ENCODE measurements at places on chromosomes 11 and 22.

DNA sequence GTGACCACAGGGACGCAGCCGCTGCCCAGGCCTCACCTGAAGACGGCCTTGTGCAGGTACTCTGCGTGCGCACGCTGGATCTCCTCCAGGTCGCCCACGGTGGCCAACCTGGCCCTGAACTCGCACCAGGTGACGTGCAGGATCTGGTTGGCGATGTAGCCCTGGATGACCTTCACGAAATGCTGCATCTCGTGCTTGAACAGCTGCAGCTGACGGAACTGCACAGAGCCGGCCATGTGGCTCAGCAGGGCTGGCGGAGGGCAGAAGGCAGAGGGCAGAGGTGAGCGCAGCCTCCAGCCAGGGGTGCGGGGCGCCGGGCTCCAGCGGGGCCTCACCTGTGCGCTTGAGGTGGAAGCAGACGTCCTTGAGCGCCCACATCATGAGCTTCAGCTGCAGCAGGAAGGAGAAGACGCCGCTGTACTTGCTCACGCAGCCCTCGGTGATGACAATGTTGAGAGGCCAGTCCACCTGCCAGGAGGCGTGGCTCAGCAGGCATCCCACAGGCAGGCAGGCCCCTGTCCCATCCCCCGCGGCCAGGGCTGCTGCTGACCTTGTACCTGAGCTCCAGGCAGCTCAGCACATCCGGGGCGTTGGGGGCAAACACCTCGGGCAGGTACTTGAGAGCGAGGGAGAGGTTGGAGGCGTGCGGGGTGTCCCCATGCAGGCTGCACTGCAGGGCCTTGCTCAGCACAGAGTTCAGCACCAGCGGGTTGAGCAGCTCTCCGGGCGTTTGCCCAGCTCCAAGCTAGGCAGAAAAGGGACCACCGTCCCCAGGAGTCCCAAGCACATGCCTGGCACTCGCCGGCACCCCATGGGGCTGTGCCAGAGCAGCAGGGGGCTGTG, 17.6 kb downstream of the SELENOO start:
- peak; percentile 0 for DNase-seq

DNA sequence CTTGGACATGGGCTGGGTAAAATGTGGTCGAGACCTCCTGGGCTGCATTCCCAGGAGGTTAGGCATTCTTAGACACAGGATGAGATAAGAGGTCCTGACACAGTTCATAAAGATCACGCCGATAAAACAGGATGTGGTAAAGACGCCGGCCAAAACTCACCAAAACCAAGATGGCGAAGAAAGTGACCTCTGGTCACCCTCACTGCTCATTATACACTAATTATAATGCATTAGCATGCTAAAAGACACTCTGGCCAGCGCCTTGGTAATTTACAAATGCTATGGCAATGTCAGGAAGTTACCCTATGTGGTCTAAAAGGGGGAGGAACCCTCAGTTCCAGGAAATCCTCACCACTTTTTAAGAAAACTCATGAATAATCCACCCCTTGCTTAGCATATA, 983.3 kb downstream of the OPCML start:
- no peak for DNase-seq

GRCh38 chr11:75149766-75150465, 991 bp upstream of the SLCO2B1 start:
- DNase-seq = no peak

DNA sequence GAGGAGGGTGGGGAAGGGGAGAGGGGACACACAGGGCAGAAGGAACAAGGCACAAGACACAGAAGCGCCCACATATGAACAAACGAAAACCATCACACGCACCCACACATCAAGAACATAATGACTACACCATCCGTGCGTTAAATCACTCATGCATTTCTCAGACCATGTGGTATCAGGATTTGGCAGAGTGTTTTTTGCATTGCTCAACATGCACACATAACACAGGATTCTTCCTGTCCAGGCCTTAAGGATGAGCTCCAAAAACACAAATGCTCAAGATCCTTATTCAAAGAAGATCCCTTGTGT, 309.5 kb downstream of the CADM1 start:
- no peak for DNase-seq

DNA sequence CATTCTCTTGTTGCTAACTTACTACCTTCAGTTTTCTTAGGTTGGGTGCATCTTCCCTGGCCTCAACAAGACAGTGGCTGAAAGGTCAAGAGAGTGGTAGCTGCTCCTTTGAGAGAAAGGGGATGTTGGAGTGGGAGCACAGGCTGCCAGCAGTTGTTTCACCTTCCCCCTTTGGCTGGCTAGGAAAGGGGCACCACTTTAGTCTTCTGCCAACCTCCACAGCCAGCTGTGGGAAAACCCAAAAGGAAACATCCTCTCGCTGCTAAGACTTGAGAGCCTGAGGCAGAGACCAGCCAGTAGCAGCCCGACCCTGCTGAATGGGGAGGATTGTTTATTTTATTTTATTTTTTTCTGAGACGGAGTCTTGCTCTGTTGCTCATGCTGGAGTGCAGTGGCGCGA, 34.4 kb downstream of the MARK2 start:
- no peak for DNase-seq

- no peak for DNase-seq
Observed at GRCh38 chr11:102422817-102423712, 29.5 kb downstream of the TMEM123 start.

GRCh38 chr11:82989628-82990404, 81.9 kb downstream of the RAB30 start:
- DNase-seq = peak; percentile 16

DNA sequence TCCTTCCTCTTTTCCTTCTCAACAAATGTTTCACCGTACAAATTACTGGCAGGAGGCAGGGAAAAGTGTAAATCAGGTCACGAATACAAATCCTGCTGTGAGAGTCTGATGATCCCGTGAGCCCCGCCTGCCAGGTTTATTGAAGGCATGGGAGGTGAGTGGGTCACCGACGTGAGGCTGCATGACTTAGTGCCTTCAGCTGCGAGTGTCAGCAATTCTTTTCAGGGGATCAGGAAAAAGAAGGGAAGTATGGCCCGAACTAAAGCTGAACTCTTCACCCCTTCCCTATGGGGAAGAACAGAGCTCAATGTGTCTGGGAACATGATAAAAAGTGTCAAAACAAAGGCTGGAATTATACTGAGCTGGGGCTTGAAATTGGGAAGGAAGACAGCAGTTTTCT, 166.2 kb downstream of the OPCML start:
- no peak for DNase-seq

DNA sequence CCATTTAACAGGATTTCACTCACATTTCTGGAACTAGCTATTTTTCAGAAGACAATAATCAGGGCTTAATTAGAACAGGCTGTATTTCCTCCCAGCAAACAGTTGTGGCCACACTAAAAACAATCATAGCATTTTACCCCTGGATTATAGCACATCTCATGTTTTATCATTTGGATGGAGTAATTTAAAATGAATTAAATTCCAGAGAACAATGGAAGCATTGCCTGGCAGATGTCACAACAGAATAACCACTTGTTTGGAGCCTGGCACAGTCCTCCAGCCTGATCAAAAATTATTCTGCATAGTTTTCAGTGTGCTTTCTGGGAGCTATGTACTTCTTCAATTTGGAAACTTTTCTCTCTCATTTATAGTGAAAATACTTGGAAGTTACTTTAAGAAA, 9.2 kb downstream of the PRSS23 start:
- DNase-seq = no peak

DNA sequence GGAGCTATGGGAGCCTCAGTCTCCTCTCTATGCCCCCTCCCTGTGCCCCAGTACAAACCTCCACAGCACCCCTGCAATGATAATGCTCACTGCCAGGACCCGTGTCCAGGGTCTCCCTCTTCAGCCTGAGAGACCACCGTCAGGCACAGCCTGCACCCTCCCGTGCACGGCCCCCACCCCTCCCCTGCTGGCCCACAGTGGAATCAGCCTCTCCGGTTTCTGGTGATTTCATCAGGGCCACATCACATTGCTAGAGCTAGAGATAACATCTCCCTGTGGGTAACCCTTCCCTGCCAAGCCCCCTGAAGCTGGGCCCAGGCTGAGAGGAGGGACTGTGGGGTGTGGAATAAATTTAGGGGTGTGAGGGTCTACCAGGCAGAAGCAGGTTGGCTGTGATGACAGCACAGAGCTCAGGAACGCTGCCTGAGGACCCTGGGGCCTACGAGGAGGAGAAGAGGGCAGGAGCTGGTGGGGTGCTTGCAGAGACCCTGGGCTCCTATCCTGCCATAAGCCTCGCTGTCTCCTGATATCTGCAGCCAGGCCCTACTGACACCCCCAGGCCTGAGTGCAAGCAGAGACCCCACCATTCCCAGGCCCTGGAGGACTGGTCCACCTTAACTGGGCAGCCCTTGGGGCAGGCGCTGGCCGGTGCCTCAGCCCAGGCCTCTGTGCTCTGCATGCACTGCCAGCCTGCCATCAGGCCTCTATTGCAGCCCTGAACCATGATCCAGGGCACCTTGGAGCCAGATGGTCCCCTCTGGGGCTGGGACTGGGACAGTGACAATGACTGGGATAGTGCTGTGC, at the start of gene KLHDC7B:
Gene KLHDC7B (plus strand): TSS at position 378 of the 804 bp plus-strand sequence. CDS start 345 bp downstream, at position 723.
- no peak for DNase-seq

DNA sequence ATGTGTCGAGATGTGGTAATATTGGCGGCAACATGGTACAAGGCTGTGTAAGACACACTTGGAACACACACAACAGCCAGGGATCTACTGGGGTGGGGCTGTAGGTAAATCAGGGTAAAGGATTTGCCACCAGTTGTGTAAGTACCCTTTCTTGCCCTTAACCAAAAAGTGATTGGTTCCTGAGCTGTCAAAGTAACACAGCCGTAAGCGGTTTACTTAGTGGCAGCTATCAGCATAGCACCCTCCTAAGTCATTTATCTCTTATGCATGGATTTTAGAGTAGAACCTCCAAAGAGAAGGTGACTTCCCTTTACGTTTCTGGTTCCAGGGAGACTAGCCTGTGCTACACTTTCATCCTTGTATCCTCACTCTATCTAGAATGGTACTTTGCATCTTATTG, 57.2 kb downstream of the SPECC1L start:
- DNase-seq = no peak

GRCh38 chr11:129856036-129856435, 39.3 kb downstream of the NFRKB start:
- no peak for DNase-seq

GRCh38 chr11:58003591-58003990, 20.1 kb upstream of the OR9Q1 start:
- no peak for DNase-seq

- no peak for DNase-seq
Observed at GRCh38 chr11:128323381-128323780, 264.0 kb downstream of the ETS1 start.

- peak; percentile 56 for DNase-seq
Observed at GRCh38 chr22:33579448-33580093, 340.7 kb downstream of the LARGE1 start.

DNA sequence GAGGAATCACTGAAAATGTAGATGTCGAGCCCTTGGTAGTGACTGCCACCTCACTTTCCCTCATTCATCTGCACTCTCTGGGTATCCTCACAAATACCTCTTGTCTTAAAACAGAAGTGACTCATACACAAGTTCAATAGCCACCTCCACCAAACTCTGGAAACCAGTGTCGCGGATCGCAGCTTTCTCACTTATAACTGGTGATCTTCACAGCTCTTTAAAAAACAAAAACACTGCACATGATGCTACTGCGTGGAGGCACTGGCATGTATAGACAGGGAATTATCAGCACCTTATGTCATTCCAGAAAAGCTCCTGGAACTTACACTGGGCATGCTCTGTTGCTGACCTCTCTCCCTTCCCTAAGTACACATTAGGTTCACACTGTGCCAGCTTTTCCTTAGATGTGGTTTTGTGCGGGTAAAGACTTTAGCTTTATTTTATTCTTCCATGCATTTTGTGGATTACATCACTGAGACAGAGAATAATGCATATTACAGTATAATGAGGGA, 425.5 kb upstream of the CADM1 start:
- DNase-seq = peak; percentile 34

DNA sequence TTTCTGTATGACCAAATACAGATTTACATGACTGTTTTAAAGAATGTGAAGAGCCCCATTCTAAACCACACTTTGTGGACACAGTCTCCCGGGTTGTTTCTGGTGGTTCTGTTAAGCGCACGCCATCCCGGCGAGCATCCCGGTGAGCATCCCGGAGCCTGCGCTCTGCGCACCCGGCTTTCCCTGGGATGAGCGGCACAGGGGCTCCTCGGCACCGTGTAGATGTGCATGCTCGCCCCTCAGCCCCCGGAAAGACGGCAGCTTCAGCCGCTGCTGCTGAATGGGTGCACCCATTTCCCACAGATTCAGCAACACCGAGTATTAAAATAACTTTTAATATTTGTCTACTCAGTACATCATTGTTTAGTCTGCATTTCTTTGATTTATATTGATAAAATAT, 36.0 kb downstream of the GLB1L2 start:
- DNase-seq = peak; percentile 92

- no peak for DNase-seq
Observed at GRCh38 chr11:101816613-101817012, 98.2 kb upstream of the CEP126 start.

DNA sequence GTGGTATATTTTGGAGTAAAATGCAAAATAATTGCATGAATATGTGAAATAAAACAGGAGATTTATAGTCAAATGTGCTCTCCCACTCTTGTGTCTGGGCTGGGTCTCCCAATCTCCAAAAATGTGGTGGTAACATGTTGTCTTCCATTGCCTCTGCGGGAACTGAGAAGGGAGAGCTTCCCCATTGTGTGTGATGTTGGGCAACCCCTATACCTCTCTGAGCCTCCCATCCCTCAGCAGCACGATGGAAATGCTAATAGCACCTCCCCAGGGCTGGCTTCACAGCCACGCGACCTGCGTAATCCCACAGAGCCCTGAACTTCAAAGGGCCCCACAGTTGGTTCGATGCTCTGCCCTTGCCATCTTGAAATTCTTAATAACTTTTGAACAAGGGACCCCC, 72.0 kb downstream of the TP53I11 start:
- no peak for DNase-seq

- DNase-seq = no peak
Observed at GRCh38 chr11:103525069-103525468, 415.8 kb downstream of the DYNC2H1 start.

DNA sequence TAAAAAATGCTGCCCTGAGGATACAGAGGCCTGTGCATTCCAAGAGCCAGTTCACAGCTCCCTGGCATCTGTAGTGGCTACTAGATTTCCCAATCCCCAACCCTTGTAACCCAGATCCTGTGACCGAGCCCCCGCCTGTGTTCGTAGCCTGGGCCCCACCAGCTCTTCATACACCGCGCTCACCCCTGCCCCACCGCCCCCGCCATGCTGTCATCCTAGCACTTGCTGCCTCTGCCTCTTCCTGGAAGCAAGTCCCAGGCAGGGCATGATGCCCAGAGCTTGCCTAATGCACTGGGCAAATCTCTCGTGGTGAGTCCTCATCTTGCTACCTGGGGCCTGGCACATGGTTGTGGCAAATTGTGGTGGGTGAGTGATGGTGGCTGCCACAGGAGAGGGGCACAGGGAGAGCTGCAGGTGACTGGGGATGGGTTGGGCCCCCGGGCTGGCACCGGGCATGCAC, 7.1 kb downstream of the MGAT3 start:
- DNase-seq = no peak

Data from NCI-H1417 (cell line).